ENCODE measurements at places on chromosomes 16 and 17.

- DNase-seq: no peak
These were observed 490.5 kb upstream of the CA10 start for GRCh38 chr17:52648995-52649394.

DNA sequence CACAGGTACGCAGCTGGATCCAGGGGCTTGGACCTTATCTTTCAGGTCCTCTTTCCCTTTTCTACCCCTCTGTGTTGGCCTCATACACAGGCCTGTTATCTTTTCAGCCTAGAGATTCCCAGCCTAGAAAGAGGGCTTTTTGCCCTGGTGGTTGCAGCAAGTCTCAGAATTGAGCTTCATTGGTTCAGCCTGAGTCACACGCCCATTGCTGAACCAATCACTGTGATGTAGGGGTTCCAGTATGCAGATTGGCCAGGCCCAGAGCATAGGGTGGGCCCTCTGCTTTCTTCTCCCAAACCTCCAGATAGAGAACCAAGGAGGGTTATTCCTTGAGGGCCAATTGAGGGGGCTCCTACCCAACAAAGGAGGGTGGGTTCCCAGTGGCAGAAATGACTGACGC, 32.8 kb downstream of the GPT2 start:
- peak; percentile 49 for DNase-seq

- DNase-seq: no peak
These were observed 1.1 kb upstream of the CCDC182 start for GRCh38 chr17:57746221-57746620.

DNA sequence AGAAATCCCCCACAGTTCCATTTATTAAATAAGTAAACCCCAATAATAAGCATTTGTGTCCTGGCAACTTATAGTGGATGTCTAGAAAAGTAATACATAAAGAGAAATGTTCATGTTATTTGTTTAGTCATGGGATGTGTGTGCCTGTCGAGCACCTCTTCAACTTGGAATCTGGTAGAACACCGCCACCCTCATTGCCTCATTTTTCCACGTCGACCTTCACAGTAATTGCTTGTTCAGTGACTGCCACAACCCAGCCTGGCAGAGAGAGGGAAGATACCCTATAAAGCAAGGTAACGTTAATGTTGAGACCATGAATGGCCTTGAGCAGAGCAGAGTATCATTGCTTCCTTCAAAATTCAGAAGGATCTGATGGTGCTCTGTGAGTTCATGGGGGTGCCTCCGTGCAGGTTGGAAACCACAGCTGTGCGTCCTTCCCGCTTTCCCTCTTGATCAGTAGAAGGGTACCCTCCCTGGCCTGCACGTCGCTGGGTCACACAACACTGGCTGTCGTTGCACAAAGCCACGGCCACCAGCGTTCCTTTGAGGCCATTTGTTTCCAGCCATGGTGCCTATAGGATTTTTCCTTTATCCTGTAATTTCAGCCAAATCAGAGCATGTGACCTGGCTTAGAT, 3.7 kb upstream of the DNASE1 start:
- no peak for DNase-seq

DNA sequence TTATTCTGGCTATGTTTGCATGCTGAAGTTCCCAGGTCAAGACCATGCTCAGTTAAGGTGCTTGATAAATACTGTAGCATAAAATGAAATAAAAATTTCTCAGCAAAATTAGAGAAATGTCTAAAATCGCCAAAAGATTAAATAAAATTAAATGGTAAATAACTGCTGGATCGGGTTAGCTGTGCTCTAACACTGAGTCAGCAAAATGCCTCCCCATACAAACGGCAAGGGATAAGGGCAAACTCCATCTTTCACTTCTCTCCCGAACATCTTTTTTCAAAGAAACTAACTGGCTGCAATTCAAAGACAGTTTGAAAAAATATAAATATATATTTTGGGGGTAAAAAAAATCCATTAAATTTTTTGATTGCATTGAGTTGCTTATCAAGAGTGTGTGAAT, 162.2 kb upstream of the ZFHX3 start:
- DNase-seq: no peak

GRCh38 chr16:57627184-57627871, 1.1 kb upstream of the ADGRG1 start:
- DNase-seq: peak; percentile 95

DNA sequence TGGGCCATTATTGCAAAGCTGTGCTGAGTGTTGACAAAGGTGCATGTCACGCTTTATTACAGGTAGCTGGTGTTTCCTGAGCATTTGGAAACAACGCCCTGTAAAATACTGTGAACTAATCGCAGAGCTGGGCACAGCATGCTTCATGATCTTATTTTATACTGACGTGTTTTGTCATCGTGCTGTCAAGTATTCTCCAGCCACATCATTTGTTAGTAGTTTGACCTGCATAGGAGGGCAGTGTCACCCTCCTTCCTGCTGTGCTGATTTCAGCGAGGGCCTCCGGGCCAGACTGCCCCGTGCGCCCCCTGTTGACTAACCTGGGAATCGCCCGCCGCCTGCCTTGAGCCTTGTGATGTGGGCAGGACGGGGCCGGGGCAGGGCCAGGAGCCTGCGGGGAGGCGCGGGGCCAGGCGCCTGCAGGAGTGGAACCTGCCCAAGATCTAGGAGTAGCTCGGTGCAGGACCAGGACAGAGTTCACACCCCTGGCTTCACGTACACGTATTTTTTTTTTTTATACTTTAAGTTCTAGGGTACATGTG, 820.7 kb downstream of the KCNJ18 start:
- DNase-seq: no peak

DNA sequence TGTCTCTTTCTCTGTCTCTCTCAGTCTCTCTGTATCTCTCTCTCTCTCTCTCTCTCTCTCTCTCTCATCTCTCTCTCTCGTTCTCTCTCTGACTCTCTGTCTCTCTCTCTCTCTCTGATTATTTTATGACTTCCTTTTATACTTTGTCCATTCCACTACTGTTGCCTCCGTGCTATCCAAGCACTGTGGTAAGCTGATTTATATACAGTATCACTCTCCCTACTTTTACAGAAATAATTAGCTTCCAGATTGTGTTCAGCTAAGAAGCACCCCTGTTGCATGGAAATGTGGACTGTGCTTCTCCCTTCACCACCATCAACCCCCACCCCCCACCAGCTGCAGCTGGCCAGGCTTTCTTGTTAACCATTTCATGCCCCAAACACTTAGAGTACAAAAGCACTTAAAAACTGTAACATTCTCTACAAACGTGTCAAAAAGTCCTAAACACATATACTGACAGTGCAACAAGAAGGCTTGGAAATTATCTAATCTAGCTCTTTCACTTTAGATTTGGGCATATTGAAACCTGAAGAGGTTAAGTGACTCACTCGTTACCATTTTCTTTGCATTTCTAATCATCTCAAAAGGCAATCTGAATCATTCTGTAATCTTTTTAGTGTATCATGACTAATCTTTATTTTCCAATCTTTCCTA, 11.6 kb upstream of the TMEM100 start:
- no peak for DNase-seq

DNA sequence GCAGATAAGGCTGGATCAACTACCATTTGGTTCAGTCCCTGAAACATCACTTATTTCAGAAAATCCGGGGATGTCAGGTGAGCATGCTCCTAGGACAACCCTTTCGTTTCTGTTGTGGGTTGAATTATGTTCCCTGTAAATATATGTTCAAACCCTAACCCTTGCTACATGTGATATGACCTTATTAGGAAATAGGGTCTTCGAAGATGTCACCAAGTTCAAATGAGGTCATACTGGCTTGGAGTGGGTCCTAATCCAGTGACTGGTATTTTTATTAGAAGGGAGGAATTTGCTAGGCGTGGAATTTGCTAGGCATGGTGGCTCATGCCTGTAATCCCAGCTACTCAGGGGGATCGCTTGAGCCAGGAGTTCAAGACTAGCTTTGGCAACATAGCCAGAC, 21.3 kb downstream of the SNX20 start:
- no peak for DNase-seq

Data from ELF-1 (cell line).